PC-9 (cell line): ENCODE measurements at places on chromosomes 1 and 21. TPM values are rescaled to one million over a fixed set of nuclear protein-coding genes. Genes with fewer than 3 reads are reported as not detected.

DNA sequence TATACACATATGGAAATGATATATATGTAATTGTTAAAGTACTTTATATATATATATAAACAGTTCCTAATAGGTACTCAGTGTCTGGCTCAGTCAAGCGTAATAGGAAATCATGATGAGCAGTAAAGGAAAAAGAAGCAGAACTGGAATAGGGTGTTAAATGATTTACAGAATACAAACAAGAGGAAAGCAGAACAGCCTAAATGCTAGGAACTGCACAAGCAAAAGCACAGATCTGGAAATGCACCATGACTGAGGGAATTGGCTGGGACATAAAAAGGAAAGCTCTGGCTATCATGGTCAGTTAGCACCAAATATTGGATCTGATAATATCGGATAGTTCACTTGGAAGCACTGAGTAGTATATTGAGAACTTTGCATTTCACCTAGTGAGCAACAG, 51.8 kb downstream of the SLC44A5 start:
- no peak for DNase-seq
- no peaks in the 10 kb centered on the region for H3K4me1 ChIP-seq
- H3K4me3 ChIP-seq = no peak overlapping the region
- H3K27me3 ChIP-seq = no peaks in the 10 kb centered on the region

The CSMD2 gene
- total RNA-seq = not detected in 2 replicates

The TNNI3K gene
- total RNA-seq = 1.4 TPM in 1 of 2 replicates, not detected in the other

The SERPINC1 gene
- total RNA-seq = 0.44 TPM in 1 of 2 replicates, not detected in the other

DNA sequence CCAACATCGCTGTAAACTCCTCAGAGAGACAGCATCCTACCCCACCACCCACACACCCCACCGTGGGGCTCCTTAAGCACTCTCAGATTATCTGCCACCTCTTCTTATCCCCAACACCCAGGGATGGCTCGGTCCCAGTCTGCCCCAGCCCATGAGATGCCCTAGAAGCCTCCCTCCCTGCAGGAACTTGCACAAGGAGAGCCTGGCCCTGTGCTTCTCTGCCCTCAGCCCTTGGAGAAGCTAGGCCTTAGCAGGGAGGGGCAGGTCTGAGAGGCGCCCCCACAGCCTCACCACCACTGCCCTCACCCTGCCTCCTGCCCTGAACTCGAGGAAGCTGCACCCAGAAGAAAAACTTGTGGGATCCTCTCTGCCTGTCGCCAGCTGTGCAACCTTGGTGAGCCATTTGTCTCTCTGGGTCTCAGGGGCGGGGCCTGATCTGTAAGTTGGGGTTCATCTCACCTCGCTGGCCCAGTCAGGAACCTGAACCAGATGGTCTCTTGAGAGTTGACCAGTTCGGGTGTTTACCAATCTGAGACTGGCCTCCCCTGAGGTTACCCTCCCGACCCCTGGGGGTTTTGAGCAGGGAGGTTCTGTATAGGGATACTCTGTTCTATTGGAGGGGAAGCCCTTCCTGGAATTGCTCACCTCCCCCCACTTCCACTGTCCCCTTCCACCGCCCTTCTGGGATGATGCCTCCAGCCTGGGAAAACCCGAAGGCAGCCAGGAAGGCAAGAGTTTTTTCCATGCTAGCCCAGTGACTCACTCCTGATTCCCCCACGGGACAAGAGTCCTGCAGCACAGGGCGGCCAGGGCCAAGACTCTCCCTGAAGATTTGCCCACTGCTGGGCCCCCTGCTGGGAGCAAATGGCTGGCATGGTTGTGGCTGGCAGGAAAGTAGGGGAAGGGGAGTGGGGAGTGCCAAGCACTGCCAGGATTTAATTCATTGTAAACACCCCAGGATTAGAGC, at the start of gene S100A3:
S100A3 (minus strand) TSS at position 537 of the 967 bp plus-strand sequence. CDS start 773 bp downstream, outside the sequence.
- peaks cover 59% of the 10 kb centered on the region for H3K4me1 ChIP-seq
- peak; percentile 61 for DNase-seq
- H3K36me3 ChIP-seq = no peaks in the 10 kb centered on the region
- no peak within 1 kb of the TSS for H3K4me3 ChIP-seq

The GNG5 gene
- total RNA-seq = 69.9 and 98.8 TPM in 2 replicates

The TENT5C gene
- 3.9 and 4.3 TPM in 2 replicates for total RNA-seq

The PGLYRP4 gene
- total RNA-seq = not detected in 2 replicates

The TAF1A gene
- total RNA-seq = 18.4 and 19.3 TPM in 2 replicates

GRCh38 chr1:40382108-40382460, 8.6 kb downstream of the SMAP2 start:
- no peaks in the 10 kb centered on the region for H3K36me3 ChIP-seq
- DNase-seq = no peak
- H3K27me3 ChIP-seq = no peaks in the 10 kb centered on the region
- H3K27ac ChIP-seq = no peak overlapping the region
- H3K4me1 ChIP-seq = no peaks in the 10 kb centered on the region

GRCh38 chr1:45883658-45884057, 80.2 kb downstream of the MAST2 start:
- DNase-seq = no peak
- H3K4me3 ChIP-seq = no peak overlapping the region
- H3K27ac ChIP-seq = no peak overlapping the region
- H3K27me3 ChIP-seq = no peaks in the 10 kb centered on the region

The HSD11B1 gene
- total RNA-seq = not detected in 2 replicates

DNA sequence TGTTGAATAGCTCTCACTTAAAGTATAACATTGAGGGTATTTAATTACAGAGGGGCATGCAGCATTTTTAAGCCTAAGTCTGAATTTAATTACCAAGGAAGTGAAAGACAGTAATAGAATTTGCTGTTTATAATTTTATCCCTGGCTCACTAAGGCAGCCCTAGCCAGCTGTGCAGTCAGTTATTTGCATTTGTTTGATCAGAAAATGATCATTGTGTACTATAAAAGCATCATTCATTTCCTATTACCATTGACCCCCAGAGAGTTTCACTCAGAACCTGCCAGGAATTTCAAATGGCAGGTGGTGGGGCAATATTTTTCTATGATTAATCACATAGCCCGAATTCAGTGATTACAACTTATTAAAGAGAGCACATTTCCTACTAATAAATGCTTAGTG, 277.1 kb upstream of the KAZN start:
- H3K27me3 ChIP-seq = 0 out of 2 replicates have a peak, but pooled peaks cover 6% of the 10 kb centered on the region
- H3K4me3 ChIP-seq = no peak overlapping the region
- no peak for DNase-seq
- no peaks in the 10 kb centered on the region for H3K4me1 ChIP-seq
- H3K36me3 ChIP-seq = no peaks in the 10 kb centered on the region
- no peak overlapping the region for H3K27ac ChIP-seq

The EXTL1 gene
- 0.13 and 0.63 TPM in 2 replicates for total RNA-seq

DNA sequence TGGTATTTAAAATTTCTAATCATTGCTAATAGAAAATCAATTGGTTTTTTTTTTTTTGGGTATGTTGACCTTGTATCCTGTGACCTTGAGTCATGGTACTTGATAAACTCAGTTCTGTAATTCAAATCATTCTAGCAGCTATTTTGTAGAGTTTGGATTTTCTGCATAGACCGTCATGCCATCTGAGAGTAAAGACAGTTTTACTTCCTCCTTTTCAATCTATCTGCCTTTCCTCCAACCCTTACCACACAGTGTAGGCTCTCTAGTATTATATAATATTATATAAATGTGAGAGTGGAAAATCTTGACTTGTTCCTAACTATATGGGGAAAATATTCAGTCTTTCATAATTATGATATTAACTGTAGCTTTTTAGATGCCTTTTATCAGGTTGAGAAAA, 7.0 kb downstream of the TDRD5 start:
- H3K4me3 ChIP-seq = no peak overlapping the region
- H3K27me3 ChIP-seq = 0 out of 2 replicates have a peak, but pooled peaks cover 1% of the 10 kb centered on the region
- no peak overlapping the region for H3K27ac ChIP-seq
- no peaks in the 10 kb centered on the region for H3K36me3 ChIP-seq
- DNase-seq = no peak

DNA sequence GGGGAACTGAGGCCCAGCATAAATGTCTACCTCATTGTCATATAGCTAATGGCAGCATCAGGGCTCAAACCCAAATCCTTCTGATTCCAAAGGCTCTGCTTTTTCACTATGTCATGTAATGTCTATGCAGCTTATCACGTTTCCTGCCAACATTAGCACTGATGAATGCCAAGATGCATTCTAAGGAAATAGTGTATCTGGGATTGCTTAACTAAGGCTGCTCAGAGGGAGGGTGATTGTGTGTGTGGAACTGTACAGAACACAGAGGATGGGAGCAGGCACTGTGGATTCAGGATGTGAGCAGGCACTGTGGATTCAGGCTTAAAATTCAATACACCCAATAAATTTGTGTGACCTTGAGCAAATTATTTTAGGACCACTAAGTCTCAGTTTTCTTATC, 456.4 kb upstream of the DEPDC1 start:
- no peaks in the 10 kb centered on the region for H3K27me3 ChIP-seq
- H3K27ac ChIP-seq = no peak overlapping the region
- no peaks in the 10 kb centered on the region for H3K36me3 ChIP-seq
- H3K4me1 ChIP-seq = no peaks in the 10 kb centered on the region
- DNase-seq = no peak

- H3K4me1 ChIP-seq = no peaks in the 10 kb centered on the region
- no peaks in the 10 kb centered on the region for H3K36me3 ChIP-seq
- H3K27ac ChIP-seq = no peak overlapping the region
- H3K4me3 ChIP-seq = peak overlapping the region; percentile 54; the same call in 1 of the 2 replicates
- no peaks in the 10 kb centered on the region for H3K27me3 ChIP-seq
- peak; percentile 39 for DNase-seq
These were observed 431 bp downstream of the RAB42 start for GRCh38 chr1:28592321-28593071.

The AGBL4 gene
- not detected in 2 replicates for total RNA-seq

GRCh38 chr21:37199057-37199924, 67.8 kb downstream of the VPS26C start:
- no peak overlapping the region for H3K27ac ChIP-seq
- H3K36me3 ChIP-seq = no peaks in the 10 kb centered on the region
- DNase-seq = peak; percentile 55

DNA sequence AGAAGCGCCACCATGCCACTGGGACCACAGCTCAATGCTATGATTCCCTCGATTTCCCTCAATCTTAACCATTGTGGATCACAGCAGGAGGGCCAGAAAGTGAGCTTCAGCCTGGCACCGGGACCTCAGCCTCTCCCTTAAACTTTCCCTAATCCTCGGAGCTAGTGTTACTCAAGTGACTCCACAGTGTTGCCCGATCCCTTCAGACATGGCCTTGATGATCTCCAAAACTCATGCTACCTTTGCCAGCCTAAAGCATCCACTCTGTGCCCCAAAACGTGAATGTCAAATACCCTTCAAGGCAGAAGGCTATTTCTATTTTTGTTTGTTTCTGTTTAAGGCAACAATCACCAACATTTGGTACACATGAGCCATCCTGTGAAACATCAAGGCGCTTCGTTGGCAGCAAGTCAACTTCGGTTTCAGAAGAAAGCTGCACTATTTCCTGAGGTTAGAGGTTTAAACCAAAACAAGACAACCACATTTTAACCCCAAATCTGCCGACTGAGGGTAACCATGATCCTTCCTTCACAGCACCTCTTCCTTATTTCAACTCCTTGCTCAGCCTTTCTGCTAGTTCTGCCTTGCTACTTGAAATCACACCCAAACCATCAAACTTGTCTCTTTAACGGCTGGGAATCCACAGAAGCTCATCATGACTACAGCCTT, 94.4 kb upstream of the KRTAP19-8 start:
- no peak overlapping the region for H3K4me3 ChIP-seq
- no peak overlapping the region for H3K27ac ChIP-seq
- no peaks in the 10 kb centered on the region for H3K4me1 ChIP-seq
- no peaks in the 10 kb centered on the region for H3K27me3 ChIP-seq
- 0 out of 2 replicates have a peak, but pooled peaks cover 10% of the 10 kb centered on the region for H3K36me3 ChIP-seq

GRCh38 chr1:85244271-85245061, 15.0 kb downstream of the C1orf52 start:
- no peak overlapping the region for H3K4me3 ChIP-seq
- DNase-seq = no peak
- peak overlapping the region; percentile 6; the same call in 1 of the 2 replicates for H3K27ac ChIP-seq
- H3K27me3 ChIP-seq = no peaks in the 10 kb centered on the region
- no peaks in the 10 kb centered on the region for H3K36me3 ChIP-seq

The DIRAS3 gene
- total RNA-seq = not detected in 2 replicates

The ESRRG gene
- total RNA-seq = not detected in 2 replicates

DNA sequence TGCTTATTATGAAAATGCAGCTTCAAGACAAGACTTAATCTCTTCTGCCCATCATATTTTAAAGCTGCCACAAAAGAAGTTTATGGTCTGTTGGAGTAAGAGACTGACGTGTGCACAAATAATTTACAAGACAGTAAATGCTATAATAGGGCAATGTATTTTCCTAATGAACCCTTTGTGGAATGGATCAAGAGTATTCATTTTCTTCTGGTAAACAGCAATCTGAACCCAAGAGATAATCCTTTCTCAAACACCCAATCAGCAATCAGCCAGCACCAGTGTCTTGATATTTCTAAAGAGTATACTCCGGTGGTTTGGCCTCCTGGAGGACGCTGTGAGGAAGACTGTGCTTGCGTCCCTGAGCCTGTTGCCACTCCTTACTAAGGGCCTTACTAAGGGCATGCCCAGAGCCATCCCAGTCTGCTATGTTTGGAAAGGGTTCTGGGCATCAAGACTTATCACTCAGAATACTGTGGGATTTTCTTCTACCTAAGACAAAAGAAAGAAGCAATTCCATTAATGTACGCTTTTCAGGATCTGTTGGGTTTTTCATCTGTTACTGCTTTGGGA, 48.8 kb upstream of the LRRC8D start:
- no peaks in the 10 kb centered on the region for H3K36me3 ChIP-seq
- no peaks in the 10 kb centered on the region for H3K27me3 ChIP-seq
- no peaks in the 10 kb centered on the region for H3K4me1 ChIP-seq

The S100A2 gene
- 145 and 147 TPM in 2 replicates for total RNA-seq

- H3K27ac ChIP-seq = no peak overlapping the region
- no peak overlapping the region for H3K4me3 ChIP-seq
- no peak for DNase-seq
These were observed 61.7 kb downstream of the ITSN1 start for GRCh38 chr21:33703750-33704606.

The OR14K1 gene
- total RNA-seq = not detected in 2 replicates

DNA sequence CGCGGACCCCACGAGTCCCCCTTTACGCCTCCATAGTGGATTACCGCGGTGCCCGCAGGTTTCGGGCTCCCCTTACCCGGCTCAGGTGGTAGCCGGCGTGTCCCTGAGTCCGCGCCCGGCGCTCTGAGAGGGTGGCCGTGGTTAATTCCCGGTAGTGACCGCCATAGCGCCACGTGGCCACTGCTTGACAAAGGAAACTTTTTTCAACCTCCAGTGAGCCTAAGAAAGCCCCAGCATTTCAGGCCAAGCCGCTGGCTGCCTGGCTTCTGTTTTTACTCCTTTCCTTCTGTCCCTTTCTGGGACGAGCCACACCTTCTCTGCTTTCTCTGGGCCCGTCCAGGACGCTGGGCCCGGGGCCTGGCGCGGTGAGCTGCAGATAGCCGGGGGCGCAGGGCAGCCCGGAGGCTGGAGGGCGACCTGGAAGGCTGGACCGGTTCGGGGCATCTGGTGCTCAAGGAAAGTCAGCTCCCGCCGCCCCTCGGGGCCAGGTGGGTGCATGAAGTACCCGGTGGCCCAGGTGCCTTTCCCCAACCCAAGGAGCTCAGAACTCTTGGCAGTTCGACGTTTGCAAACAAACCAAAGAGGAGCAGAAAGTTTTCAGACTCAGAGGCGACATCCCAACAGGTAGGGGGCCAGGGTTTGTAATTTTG, 540 bp upstream of the C1orf198 start:
- H3K4me1 ChIP-seq = peaks cover 29% of the 10 kb centered on the region
- no peaks in the 10 kb centered on the region for H3K27me3 ChIP-seq
- no peaks in the 10 kb centered on the region for H3K36me3 ChIP-seq
- H3K4me3 ChIP-seq = peak overlapping the region; percentile 62
- peak overlapping the region; percentile 61 for H3K27ac ChIP-seq

GRCh38 chr1:244874974-244875579, 10.7 kb upstream of the HNRNPU start:
- peaks cover 8% of the 10 kb centered on the region for H3K4me1 ChIP-seq
- no peak for DNase-seq
- no peak overlapping the region for H3K4me3 ChIP-seq
- H3K27ac ChIP-seq = no peak overlapping the region

The ARHGEF16 gene
- 25.1 and 29.1 TPM in 2 replicates for total RNA-seq

The HJV gene
- not detected in 2 replicates for total RNA-seq
